T-cell (primary cell): ENCODE measurements at places on chromosomes 11 and 22. TPM values are rescaled to one million over a fixed set of nuclear protein-coding genes. Genes with fewer than 3 reads are reported as not detected.

- DNase-seq, result no peak
- peaks cover 36% of the 10 kb centered on the region for H3K4me1 ChIP-seq
- H3K36me3 ChIP-seq, result peaks cover 9% of the 10 kb centered on the region
- no peak overlapping the region for H3K27ac ChIP-seq
- H3K4me3 ChIP-seq, result no peak overlapping the region
These were observed 82.9 kb downstream of the KCNQ1 start for GRCh38 chr11:2527621-2528291.

DNA sequence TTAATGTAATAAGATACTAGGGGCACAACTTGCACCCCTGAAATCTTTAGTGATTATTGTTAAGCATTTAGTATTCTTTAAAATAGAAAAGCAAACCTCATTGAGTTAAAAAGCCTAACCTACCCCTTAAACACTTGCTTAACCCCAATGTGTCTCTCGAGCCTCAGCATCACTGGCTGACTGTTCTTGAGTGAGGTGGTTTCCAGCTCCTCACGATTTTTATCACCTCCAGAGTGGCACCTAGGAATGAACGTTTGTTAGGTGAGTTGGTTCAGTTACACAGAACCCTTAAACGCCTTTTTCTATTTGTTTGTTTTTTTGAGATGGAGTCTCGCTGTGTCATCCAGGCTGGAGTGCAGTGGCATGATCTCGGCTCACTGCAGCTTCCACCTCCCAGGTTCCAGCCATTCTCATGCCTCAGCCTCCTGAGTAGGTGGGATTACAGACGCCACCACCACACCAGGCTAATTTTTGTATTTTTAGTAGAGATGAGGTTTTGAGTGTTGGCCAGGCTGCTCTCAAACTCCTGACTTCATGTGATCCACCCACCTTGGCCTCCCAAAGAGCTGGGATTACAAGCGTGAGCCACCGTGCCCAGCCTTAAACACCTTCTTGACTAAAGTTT is 13.7 kb downstream of the YWHAH start:
- peaks cover 3% of the 10 kb centered on the region for H3K36me3 ChIP-seq
- no peak for DNase-seq
- no peak overlapping the region for H3K4me3 ChIP-seq
- peaks cover 50% of the 10 kb centered on the region for H3K4me1 ChIP-seq
- no peaks in the 10 kb centered on the region for H3K27me3 ChIP-seq
- H3K27ac ChIP-seq, result peak overlapping the region; percentile 92

DNA sequence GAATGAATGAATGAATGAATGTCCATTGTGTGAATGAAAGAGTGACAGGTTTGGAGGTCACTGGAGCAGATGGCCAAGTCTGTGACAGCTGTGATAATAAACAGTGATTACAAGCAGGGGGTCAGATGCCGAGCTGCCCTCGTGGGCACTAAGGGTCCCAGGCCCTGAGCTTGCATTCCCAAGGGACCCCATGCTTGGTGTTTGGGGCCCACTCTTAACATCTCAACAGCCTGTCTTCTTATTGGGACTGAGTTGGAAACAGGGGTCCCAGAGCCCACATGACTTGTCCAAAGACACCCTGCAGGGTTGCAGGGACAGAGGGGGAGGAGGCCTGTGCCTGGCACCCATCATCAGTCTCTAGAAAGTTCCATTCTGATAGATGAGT is 12.0 kb upstream of the ANO1 start:
- no peak overlapping the region for H3K27ac ChIP-seq
- no peaks in the 10 kb centered on the region for H3K36me3 ChIP-seq
- no peak for DNase-seq
- H3K4me3 ChIP-seq, result no peak overlapping the region

DNA sequence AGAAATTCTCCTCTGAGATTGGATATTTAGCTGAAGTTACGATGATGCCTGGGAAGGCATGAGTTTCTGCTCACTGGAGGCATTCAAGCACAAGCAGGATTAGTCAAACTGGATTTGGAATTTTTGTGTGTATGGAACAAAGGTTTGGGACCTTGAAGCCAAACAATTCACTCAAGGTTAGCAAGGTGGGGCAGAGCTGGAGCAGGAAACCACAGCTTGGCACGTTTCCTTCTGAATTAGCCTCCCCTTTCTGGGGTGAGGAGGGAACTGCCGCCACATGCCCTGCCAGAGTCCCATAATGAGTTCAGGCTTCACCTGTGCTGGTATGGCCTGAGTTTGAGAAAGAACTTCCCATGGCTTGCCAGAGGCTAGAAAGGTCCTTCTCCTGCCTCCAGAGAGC is 50.9 kb upstream of the RRAS2 start:
- no peaks in the 10 kb centered on the region for H3K27me3 ChIP-seq
- H3K4me1 ChIP-seq, result peaks cover 11% of the 10 kb centered on the region
- H3K27ac ChIP-seq, result no peak overlapping the region
- H3K4me3 ChIP-seq, result no peak overlapping the region
- H3K36me3 ChIP-seq, result no peaks in the 10 kb centered on the region

GRCh38 chr11:75717608-75718418 is at the start of gene MOGAT2:
MOGAT2 (plus strand) TSS chr11:75717838; CDS start chr11:75717889, 51 bp downstream.
- no peaks in the 10 kb centered on the region for H3K4me1 ChIP-seq
- H3K4me3 ChIP-seq, result no peak within 1 kb of the TSS
- H3K36me3 ChIP-seq, result no peaks in the 10 kb centered on the region
- no peaks in the 10 kb centered on the region for H3K27me3 ChIP-seq
- H3K27ac ChIP-seq, result no peak within 1 kb of the TSS

The APOA4 gene
- not detected for total RNA-seq

The DCDC1 gene
- total RNA-seq, result 0.12 TPM

DNA sequence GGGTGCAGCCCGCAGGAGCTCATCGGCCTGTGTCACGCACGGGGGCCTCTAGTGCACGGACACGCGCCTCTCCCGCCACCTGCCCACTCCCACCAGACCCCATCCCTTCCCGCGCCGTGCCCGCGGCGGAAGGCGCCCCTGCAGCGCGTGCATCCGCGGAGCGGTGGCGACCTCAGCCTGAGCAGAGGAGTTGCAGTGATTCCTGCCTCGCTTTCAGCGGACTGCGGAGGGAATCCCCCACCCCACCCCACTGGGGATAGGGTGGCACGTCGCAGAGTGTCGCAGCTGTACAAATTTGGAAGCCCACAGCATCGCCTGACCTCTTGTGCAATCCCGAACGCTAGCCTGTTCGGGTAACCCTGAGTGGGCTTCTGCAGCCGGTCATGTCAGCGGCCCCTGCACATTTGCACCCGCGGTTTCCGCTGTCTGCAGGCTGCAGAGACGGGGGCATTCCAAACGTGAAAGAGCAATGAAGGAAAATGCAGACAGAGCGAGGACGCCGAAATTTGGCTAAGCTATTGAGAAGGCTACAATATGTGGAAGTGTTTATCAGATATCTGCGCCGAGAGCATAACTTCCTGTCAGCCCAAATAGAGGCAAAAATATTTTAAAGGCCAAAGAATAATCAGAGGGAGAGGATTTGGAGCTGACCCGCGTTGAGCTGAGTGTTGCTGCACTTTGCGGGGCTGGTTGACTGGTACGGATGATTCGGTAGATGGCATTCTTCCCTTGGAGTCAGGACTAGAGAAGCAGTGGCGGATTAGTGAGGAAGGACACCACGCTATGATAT is 617 bp upstream of the ARHGAP20 start:
- no peak for DNase-seq
- peaks cover 32% of the 10 kb centered on the region for H3K27me3 ChIP-seq
- no peak overlapping the region for H3K27ac ChIP-seq
- H3K4me3 ChIP-seq, result peak overlapping the region; percentile 35
- H3K36me3 ChIP-seq, result no peaks in the 10 kb centered on the region

DNA sequence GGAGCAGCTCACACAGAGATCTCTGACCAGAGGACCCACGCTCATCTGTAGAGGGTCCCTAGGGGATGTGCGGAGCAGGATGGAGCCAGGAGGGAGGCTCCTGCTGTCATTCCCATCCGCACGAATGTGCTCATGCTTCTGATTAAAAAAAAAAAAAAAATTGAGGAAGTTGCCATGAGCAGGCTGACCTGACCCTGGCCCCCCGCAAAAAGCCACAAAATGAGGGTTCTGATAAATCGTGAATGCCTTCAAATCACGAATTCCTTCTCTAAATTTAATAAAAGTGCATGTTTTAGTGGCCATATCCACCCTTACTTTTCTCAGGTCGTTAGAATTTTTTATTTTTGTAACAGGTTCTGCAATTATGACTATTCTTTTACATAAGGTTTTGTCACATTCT is 378.2 kb downstream of the OPCML start:
- no peaks in the 10 kb centered on the region for H3K36me3 ChIP-seq
- no peak overlapping the region for H3K4me3 ChIP-seq
- DNase-seq, result no peak
- H3K27ac ChIP-seq, result no peak overlapping the region

DNA sequence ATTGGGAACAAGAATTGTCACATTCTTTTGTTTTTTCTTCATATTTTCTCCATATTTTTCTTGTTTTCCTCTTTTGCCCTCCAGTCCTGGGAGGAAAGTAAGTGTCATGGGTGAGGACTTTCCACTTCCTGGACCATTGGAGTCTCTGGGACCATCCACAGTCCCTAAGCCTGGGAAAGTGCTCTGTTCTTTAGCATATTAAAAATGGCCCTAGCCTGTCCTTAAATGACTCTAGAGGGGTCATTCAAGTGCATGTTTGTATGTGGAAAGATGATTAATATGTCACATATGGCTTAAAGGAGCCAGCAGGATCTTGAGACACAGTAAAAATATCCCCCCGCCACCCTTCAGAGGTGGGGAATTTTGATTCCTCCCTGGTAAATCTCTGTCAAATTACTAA is 20.1 kb upstream of the SCGB1D1 start:
- no peak for DNase-seq
- no peak overlapping the region for H3K27ac ChIP-seq
- H3K4me1 ChIP-seq, result no peaks in the 10 kb centered on the region

- no peaks in the 10 kb centered on the region for H3K4me1 ChIP-seq
- H3K4me3 ChIP-seq, result no peak overlapping the region
- H3K36me3 ChIP-seq, result no peaks in the 10 kb centered on the region
- peak; percentile 44 for DNase-seq
- H3K27ac ChIP-seq, result no peak overlapping the region
- H3K27me3 ChIP-seq, result peaks cover 25% of the 10 kb centered on the region
These were observed 1.4 kb downstream of the BDNF start for GRCh38 chr11:27698872-27699241.
